ENCODE measurements at places on chromosomes 7 and 10. TPM values are rescaled to one million over a fixed set of nuclear protein-coding genes. Genes with fewer than 3 reads are reported as not detected.

MRC1 gene
- polyA plus RNA-seq = 29.3 TPM

VENTX gene
- 1.0 TPM for polyA plus RNA-seq

TBRG4 gene
- 14.4 TPM for polyA plus RNA-seq

JAKMIP3 gene
- polyA plus RNA-seq = not detected

CYTH3 gene
- polyA plus RNA-seq = 20.2 TPM

BICC1 gene
- 10.5 TPM for polyA plus RNA-seq

KIAA1549 gene
- 0.15 TPM for polyA plus RNA-seq

- H3K4me1 ChIP-seq = peaks cover 2% of the 10 kb centered on the region
- no peak for DNase-seq
- H3K4me3 ChIP-seq = no peak overlapping the region
- H3K36me3 ChIP-seq = peaks cover 12% of the 10 kb centered on the region
- H3K27me3 ChIP-seq = no peaks in the 10 kb centered on the region
These were observed 41.8 kb upstream of the WNT16 start for GRCh38 chr7:121286742-121287734.

DNA sequence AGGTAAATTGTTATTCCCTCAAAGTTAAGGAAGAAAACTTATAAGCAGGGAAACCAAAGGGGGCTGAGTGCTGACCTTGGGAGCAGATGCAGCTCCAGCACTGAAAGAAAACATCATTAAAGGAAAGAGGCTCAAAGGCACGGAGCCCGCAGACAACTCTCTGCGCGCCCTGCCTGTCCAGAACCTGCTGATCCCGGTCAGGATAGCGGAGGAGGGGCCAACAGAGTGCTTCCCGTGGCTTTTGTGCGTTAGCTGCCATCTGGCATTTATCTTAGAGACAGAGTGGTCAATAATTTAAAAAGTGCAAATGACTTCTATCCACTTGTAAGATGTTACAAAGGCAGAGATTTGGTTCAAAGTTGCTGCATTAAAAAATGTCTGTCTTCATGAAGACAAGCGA lies 162.1 kb downstream of the FANK1 start:
- no peaks in the 10 kb centered on the region for H3K36me3 ChIP-seq
- no peak for DNase-seq
- H3K27me3 ChIP-seq = no peaks in the 10 kb centered on the region
- no peak overlapping the region for H3K27ac ChIP-seq

DNA sequence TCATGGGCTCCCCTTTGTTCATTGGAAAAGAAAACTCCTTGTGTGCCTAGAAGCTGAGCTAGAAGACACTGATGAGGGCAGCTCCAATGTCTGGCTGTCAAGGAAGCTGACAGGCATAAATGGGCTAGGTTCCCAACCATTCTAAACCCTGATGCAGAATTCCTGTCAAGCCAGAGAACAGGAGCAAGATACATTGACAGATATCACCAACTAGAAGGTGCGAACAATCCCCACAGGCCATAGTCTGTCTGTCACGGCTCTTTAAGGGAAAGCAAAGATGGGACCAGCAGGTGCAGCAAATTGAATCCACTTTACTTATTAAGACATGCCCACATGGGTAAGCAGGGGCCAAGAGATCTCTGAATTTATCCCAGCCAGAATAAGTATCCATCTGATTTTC lies 617.9 kb upstream of the POT1 start:
- no peaks in the 10 kb centered on the region for H3K36me3 ChIP-seq
- no peak overlapping the region for H3K4me3 ChIP-seq
- H3K4me1 ChIP-seq = no peaks in the 10 kb centered on the region

DNA sequence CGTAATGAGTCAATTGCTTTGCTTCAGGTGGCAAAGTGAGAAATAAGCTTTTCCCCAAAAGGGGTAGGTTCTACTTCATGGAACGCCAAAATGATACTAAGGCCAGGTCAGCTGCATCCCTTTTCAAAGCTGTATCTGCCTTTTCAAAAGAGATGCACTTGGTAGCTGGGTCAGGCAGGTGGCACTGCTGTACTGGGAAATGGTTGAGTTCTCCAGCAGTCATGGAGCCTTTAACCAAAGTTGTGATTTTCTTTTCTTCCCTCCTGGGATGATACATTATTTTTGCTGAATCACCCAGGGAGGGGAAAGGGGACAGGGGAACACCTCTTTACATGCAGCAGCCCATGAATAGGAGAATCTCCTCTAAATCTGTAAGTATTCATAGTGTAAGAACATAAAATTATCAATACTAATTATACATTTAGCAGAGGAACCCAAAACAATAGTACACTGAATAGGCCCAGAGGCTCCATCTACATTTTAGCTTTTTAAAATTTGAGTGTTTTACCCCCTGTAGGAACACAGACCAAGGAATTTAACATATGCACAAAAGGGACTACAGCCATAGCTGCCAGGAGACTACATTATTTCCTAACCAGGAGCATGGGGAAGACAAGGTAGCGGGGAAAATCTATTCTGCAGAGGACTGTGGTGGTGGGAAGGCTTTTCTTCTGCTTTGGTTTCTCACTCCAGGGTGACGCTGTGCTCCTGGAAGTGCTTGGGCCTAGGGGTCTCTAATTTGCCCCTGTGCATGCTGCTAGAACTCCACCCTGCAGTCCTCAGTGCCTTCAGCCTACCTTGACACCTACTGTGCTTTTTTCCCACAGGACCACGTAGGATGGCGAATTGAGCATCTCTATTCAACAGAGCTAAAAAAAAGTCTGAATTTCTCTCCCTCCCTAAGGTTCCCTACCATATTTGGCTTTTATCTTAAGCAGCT lies 6.4 kb upstream of the GPR22 start:
- no peaks in the 10 kb centered on the region for H3K36me3 ChIP-seq
- no peaks in the 10 kb centered on the region for H3K27me3 ChIP-seq
- DNase-seq = peak; percentile 57
- H3K27ac ChIP-seq = no peak overlapping the region
- H3K4me1 ChIP-seq = peaks cover 3% of the 10 kb centered on the region
- H3K4me3 ChIP-seq = no peak overlapping the region

- H3K36me3 ChIP-seq = no peaks in the 10 kb centered on the region
- no peak overlapping the region for H3K4me3 ChIP-seq
- peak overlapping the region; percentile 11 for H3K27ac ChIP-seq
- H3K4me1 ChIP-seq = peaks cover 4% of the 10 kb centered on the region
- H3K27me3 ChIP-seq = no peaks in the 10 kb centered on the region
These were observed 23.8 kb downstream of the DIP2C start for GRCh38 chr10:665579-666091.

GRCh38 chr10:804787-805619 lies 115.5 kb upstream of the DIP2C start:
- no peak overlapping the region for H3K27ac ChIP-seq
- no peak overlapping the region for H3K4me3 ChIP-seq
- DNase-seq = no peak
- H3K36me3 ChIP-seq = no peaks in the 10 kb centered on the region
- H3K27me3 ChIP-seq = no peaks in the 10 kb centered on the region
- no peaks in the 10 kb centered on the region for H3K4me1 ChIP-seq

DNA sequence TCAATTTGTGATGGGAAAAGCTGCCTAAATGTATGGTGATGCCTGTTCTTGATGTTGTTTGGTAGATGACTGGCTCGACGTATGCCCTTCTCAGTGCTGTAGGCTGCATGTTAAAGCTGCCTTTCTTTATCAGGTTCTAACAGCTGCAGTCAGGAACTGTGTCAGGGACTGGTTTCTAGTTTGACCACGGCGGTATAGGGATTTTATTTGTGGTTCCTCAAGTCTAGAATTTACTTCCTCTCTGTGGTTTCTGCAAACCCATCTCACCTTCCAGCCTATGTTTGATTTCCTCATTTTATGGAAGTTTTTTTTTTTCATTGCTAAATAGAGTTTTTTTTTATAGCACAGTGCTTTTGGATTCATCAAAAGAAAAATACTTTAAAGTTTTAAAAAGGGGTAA lies 26.5 kb downstream of the LMTK2 start:
- H3K27me3 ChIP-seq = no peaks in the 10 kb centered on the region
- H3K27ac ChIP-seq = no peak overlapping the region

- H3K36me3 ChIP-seq = no peaks in the 10 kb centered on the region
- H3K27ac ChIP-seq = no peak overlapping the region
- no peaks in the 10 kb centered on the region for H3K27me3 ChIP-seq
- no peak for DNase-seq
- H3K4me1 ChIP-seq = no peaks in the 10 kb centered on the region
- H3K4me3 ChIP-seq = no peak overlapping the region
These were observed 9.1 kb downstream of the C10orf62 start for GRCh38 chr10:97598407-97599271.

DNA sequence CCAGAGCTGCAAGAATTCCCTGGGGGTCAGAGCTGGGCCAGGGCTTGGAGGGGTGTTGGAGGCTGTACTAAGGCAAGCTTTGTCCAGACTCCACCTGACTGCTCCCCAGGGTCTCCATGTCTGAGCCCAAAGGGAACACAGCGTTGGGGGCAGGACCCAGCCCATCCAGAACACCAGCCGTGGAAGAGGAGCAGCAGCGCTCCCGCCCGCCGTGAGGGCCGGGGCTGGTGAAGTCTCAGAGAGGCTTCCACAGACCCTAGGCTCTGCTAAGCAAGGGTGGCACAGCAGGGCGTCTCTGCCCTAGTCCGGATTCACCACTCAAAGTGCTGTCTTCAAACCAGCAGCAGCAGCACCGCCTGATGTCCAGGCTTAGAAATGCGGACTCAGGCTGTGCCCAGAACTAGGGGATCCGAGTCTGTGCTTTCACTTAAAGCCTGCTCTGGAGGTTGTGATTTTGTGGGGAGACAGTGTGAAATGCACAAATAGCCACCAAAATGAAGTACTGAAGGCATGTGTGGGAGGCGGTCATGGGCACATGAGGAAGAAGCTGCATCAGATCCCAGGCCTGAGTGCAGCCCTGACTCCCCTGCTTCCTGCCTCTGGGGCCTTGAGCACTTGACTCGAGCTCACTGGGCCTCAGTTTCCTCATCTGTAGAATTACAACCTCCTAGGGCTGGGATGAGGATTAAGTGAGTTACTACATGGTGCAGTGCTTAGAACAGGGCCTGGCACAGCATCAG lies 16.6 kb upstream of the AQP1 start:
- no peaks in the 10 kb centered on the region for H3K27me3 ChIP-seq
- H3K36me3 ChIP-seq = no peaks in the 10 kb centered on the region
- peaks cover 4% of the 10 kb centered on the region for H3K4me1 ChIP-seq
- no peak overlapping the region for H3K27ac ChIP-seq
- DNase-seq = no peak
- H3K4me3 ChIP-seq = no peak overlapping the region

GRCh38 chr10:132609211-132609610 lies 71.6 kb downstream of the INPP5A start:
- H3K4me3 ChIP-seq = no peak overlapping the region

GRCh38 chr7:5193880-5194279 lies 3.8 kb downstream of the WIPI2 start:
- no peak for DNase-seq
- no peaks in the 10 kb centered on the region for H3K27me3 ChIP-seq
- H3K27ac ChIP-seq = no peak overlapping the region
- no peaks in the 10 kb centered on the region for H3K4me1 ChIP-seq

- H3K4me3 ChIP-seq = no peak overlapping the region
- no peak for DNase-seq
- peaks cover 2% of the 10 kb centered on the region for H3K36me3 ChIP-seq
- no peaks in the 10 kb centered on the region for H3K27me3 ChIP-seq
- no peaks in the 10 kb centered on the region for H3K4me1 ChIP-seq
These were observed 6.6 kb downstream of the DCLRE1C start for GRCh38 chr10:14947268-14947667.

DNA sequence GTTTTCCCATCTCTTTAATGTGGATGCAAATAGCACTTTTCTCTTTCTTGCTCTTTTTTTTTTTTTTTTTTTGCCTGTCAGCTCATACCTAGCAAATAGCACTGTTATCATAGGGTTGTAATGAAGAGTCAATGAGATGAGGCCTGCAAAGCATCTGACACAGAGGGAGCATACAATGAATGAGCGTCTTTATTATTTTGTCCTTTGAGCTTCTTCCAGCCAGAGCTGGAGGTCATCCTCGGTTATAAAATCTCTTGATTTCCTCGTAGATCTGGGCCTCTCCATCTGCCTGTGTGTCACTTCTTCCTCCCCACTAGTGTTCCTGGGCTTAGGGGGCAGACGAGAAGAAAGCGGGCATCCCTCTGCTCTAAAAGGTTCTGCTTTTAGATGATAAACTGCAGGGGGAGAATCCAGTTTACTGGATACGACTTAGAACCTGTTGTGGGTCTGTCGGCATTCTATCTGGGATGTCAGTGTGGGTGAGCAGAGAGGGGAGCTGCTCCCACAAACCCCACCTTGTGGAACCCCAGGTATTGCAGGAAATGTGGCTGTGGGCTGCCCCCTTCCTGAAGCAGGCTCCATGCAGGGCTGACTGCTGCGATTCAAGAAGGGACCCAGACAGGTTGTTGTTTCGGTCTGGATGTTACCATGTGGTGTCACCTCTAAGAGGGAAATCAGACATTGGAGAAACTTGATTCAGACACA lies 135.8 kb upstream of the GPR26 start:
- no peaks in the 10 kb centered on the region for H3K36me3 ChIP-seq
- no peak for DNase-seq
- H3K27ac ChIP-seq = no peak overlapping the region
- no peak overlapping the region for H3K4me3 ChIP-seq
- H3K27me3 ChIP-seq = no peaks in the 10 kb centered on the region

- no peaks in the 10 kb centered on the region for H3K27me3 ChIP-seq
- no peaks in the 10 kb centered on the region for H3K4me1 ChIP-seq
- no peak overlapping the region for H3K4me3 ChIP-seq
- no peaks in the 10 kb centered on the region for H3K36me3 ChIP-seq
- peak; percentile 34 for DNase-seq
These were observed 31.8 kb upstream of the RET start for GRCh38 chr10:43044961-43045621.

DNA sequence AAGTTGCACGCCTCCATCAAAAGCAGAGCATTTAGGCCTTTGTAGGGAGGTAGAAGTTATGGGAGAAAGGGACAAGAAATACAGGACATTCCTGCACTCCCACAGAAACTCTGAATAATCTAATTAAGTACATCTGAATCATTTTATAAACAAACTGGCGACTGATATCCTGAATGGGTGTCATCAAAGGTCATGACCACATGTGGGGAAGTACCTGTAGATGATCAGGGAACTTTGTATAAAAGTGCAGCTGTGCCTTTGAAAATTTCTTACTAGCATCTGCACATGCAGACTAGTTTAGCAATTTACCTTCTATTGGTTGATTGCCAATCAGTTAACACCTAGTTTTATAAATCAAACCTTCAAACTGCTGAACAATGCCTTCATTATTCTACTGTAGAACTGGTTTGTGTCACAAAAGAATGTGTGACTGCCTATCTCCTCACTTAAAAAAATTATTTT lies 17.1 kb downstream of the STEAP4 start:
- no peak for DNase-seq
- H3K36me3 ChIP-seq = no peaks in the 10 kb centered on the region
- no peaks in the 10 kb centered on the region for H3K27me3 ChIP-seq
- no peak overlapping the region for H3K4me3 ChIP-seq
- no peaks in the 10 kb centered on the region for H3K4me1 ChIP-seq
